ENCODE measurements at places on chromosomes 16 and 17.

DNA sequence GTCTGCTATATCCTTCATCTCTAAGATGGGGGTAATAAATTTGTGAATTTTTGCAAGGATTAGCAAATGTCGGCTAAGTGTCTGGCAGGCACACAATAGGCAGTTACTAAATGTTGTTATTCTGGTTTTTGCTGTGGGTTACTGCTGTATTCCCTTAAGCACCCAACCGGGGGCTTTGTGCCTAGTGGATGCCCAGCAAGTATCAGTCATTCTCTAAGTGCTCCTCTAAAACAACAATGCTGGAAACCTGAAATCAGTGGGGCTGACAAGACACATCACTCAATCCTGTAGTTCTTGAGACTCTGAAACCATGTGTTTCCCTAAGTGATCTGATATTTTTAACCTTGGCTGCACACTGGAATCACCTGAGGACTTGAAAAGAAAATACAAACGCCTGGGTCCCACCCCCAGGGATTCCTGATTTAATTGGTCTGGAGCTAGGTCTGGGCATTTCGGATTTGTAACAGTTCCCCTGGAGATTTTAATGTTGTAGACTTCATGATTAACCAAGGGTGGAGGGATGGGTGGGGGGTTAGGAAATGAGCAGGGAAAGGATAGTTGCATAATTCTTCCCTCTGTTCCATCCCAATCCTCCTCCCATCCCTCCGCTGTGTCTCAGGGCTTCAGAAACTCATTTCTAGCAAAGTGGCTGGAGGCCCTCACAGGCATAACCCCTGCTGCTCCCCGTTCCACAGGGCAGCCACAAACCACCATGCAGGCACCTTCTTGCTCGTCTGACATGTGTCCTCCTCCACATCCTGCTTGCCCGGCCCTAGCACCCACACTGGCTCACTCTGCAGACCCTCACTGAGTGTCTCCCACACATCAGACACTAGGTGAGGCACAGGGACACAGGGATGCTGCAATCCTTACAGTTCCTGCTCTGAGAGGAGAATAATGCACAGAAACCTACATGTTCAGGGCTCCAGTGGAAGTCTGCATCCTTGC, 61.7 kb upstream of the LYRM9 start:
- DNase-seq = no peak

DNA sequence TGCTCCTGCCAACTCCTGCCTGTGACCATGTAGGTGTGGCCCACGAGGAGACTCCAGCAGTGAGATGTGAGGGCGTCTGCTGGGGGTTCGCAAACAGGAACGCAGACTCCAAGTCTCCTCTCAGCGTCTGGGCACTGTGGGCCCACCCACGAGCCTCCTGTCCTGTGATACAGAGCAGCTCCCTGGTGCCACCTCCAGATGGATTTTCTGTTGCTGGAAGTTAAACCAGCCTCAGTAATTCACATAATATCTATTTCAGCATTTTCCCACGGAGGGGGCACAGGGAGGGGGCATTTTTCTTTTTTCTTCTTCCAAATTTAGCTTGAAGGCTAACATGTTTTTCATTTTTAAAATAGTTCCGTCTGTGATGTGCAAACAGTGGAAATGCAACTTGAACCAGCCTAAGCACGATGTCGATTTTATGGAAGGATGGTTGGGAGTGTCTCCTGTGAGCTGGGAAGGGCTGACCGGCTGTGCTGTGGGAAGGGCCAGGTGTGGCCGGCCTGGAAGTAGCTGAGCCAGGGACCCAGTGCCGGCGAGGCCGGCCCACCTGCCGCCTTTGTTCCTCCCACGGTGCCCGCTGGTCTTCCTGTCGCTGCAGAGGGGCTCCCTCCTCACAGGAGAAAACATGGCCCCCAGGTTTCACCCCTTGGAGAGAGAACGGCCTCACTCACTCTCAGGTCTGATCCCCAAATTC, 3.9 kb upstream of the RAB40B start:
- no peak for DNase-seq

DNA sequence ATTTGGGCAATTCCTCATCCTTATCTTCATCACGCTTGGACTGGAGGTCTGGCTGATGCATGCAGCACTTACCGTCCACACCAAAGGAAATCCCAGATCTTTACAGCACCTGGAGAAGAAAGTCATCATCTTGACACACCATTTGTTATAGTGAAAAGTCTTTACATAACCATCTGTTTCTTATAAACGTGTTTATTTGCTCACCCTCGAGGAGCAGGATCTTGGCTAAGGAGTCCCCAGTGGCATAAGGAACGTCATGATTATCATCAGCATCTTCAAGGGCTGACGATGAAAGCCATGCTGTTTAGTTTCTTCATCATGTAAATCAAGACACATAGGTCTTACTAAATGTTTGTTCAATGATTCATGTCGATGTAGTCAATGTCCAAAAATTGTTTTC, 248.8 kb upstream of the ELAC2 start:
- DNase-seq = no peak

- DNase-seq = peak; percentile 45
Observed at GRCh38 chr17:29060475-29060874, 17.5 kb downstream of the PIPOX start.

DNA sequence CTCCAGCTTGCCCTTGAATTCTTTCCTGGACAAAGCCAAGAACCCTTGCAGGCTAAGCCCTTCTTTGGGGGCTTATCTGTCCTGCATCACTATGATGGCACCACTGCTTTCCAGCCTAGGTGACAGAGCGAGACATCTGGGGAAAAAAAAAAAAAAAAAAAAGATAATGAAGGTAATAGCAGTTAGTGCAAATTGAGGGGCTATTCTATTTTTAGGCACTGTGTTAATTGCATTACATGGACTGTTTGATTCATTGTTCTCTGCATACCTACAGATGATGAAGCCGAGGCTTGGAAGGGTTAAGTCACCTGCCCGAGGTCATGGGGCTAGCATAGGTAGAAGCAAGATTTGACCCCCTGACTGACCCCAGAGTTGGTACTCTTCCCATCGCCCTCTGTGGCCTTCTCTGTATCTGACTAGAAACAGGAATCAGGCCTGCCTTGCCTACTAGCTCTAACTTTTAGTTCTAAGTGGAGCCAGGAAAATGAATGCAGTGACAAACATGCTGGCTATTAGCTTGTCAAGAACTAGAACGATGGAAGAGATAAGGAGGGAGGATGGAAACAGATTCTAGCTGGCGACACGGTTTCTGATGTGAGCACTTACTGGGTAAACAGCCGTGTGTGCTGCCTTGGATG, 312.1 kb downstream of the SNX29 start:
- DNase-seq = no peak

DNA sequence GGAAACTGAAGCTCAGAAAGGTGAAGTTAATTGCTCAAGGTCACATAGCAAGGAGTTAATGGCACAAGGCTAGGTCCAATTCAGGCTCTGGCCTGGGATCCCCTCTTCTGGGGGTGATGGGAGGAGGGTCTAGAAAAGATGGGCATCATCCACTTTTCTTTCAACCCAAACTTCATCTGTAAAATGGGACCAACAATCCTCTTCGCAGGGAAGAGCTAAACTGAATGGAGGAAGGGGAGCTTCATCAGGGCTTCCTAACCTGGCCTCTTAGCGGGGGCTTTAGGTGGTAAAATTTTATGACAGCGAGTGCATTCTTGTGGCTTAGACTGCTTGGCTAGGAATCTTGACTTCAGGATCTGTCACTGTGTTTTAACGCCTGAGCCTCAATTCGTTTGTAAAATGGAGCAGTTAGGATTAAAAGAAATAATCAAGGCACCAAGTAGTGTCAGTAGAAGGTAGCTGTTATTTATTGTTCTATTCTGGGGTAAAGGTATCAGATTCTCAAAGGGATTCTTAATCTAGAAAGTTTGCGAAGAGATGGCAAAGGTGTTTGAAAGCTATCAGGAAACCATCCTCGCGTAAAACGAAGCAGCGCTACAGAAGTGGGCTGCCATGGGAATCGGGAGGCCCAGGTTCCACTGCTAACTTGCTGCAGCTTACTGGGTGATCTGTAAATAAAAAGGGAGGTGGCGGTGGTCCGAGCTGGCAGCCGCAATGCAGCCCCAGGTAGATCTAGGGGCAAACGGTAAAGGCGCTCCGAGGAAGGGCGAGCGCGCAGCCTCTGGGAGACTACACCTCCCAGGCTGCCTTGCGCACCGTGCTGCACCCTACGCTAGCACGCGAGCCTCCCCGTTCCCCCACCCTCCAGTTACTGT, 1.5 kb upstream of the SRCAP start:
- DNase-seq = no peak

DNA sequence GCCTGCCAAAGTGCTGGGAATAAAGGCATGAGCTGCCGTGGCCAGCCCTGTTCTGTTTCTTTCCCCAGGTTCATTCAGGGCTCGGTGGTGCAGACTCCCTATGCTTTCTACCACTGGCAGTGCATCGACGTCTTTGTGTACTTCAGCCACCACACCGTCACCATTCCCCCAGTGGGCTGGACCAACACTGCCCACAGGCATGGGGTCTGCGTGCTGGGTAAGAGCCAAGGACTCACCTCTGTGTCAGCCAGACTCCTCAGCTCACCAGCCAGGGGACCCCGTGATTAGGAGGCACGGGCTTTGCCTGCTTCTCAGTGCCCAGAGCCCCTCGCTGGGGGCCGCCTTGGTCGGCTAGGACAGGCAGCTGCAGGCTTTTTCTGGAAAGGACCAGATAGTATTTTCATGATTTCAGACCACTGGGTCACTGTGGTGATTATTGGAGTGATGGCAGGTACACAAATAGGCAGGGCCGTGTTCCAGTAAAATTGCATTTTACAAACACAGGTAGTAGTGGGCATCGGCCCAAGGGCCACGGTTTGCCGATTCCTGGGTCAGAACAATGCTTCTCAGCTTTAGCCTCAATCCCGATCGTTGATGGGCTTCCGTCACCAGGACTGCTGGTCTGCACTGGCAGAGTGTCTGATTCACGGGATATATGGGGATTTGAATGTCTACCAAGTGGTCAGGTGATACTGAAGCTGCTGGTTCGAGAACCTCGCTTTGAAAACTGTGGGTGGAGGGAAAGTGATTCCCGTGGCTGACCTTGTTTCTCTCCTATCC, 5.0 kb downstream of the ENGASE start:
- DNase-seq = no peak

DNA sequence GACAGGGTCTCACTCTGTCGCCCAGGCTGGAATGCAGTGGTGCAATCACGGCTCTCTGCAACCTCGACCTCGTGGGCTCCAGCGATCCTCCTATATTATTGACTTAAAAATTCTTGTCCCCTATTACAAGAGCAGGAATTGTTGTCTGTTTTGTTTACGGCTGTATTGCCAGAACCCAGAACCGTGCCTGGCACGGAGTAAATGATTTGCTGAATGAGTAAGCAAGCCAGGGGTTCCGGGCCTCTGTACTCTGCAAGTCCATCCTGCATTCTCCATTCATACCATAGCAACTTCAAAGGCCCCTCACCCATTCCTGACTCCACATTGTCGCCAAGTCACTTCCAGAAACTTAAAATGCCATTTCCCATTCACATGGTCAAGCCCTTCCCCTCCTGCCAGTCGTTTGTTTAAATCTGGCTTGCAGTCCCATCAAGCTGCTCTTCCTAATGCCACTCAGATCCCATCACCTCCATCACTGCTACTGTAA, 6.9 kb downstream of the ADCY9 start:
- no peak for DNase-seq

DNA sequence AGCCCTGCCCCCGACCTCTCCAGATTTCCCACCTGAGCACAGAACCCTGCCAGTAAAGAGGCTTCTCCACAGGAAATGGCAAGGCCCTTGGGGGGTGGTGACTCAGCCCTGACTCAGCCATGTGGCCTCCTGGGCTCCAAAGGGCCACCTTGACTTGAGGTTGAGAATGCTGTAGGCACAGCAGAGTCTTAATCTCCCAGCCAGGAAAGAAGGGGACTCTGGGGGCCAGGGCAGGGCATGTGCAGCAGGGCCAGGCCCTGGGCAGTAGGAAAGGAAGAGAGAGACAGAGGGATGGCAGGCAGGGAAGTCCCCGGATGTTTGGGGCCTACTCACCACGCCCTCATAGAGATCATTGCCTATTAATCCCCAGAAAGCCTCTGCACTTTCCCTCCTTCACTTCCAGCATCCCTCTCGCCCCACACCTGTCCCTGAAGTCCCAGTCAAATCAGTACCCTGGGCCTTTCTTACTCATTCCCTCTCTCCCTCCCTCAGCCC, 4.8 kb upstream of the ITGA3 start:
- DNase-seq = peak; percentile 66

DNA sequence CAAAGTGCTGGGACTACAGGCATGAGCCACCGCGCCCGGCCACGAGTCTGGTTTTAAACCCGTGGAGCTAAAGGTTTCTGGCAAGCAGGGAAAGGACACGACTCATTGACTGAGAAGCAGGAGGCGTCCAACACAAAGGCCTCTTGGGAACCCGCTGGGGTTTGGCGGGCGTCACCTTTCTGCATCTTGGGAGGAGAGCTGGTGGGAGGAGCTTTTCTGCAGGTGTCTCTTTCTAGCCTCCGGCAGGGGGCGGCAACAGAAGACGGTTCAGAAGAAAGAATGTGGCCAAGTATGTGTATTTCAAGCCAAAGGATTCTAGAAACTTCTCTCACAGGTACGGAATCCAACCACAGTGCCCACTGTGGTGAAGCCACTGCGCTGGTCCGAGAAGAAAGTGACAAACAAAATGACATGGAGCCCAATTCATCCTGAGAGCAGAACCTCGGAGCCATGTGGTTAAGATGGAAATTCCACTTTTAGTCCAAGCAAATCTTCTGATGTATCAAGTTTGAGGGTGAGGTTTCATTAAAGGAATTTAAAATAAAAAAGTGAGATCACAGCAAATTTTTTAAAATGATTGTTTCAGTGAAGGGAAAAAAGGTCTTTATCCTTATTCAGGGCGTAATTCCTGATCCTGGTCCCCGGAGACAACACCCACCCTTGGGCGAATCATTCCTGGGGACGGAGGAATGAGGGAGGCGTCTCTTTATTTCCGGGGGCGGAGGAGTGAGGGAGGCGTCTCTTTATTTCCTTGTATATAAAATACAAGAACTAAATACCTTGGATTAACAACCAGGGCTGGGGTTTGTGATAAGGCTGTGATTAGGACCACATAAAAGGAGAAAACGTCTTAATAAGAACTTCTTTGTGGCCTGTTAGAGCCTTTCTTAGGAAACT, 97.6 kb downstream of the MRM3 start:
- DNase-seq = peak; percentile 80

GRCh38 chr17:78722246-78722761, 59.8 kb downstream of the CYTH1 start:
- DNase-seq = no peak
